Eye (tissue), 1 donor: ENCODE measurements at places on chromosomes 3 and 15.

DNA sequence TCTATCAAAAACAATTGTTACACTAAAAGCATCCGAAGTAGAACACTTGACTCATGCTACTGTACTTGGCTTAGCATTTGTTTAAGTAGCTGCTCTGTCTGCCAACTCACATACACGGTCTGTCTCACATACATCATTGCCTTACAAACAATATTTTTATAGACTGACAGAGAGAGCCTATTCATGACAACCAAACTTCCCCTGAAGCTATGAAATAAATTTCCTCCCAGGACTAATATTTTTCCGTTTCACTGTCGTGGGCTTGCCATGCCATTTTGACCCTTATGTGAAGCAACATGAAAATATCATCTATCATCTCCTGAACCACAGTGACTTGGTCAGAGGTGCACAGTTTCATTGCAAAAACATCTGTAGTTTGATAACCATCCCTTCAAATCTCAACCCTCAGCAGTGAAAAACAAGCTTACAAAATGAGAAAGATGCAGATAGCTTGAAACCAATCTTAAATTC, 66.5 kb upstream of the PYGO1 start:
- no peak for DNase-seq

GRCh38 chr3:12706504-12707253, 42.8 kb upstream of the RAF1 start:
- DNase-seq: peak; percentile 60

DNA sequence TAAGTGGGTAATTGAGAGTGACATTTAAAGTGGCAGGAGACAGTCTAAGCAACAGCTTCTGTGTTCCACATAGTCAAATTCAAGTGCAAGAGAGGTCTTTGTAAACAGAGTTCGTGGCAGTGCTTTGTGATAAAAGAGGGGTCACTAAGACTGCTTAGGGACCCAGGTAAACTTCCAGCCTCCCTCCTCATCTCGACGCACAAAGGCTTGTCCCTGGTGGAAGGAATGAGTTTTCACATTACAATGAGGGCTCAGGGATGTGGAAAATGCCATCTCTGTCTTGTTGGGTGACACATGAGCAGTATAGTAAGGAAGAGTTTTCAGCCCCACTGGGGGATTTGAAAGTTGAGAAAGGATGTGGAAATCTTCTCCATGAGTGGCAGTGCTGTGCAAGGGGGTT, 7.3 kb downstream of the GMNC start:
- no peak for DNase-seq

GRCh38 chr3:194383276-194383940, 13.9 kb upstream of the LRRC15 start:
- DNase-seq: no peak

- DNase-seq: no peak
Measured at GRCh38 chr3:48634661-48635221, 520 bp downstream of the SLC26A6 start.

DNA sequence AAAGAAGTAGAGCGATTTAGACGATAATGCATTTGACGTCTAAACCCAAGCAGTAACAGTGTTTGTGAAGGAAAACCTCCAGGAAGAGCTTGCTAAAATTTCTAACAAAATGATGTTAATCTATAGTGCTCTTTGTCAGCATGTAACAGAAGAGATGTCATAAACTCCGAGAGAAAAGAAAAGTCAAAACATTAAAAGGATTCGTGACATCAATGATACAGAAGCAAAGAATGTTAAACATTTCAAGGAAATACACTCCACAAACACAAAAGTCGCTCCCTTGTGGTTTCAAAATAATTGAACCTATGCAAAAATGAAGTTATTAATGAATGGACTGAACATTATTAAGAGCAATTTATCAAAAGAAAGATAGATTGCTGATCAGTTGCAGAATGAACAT, 27.9 kb downstream of the AADAC start:
- DNase-seq: no peak

GRCh38 chr3:11720917-11721411, 77.2 kb upstream of the VGLL4 start:
- no peak for DNase-seq

GRCh38 chr3:112132975-112133448, at the start of gene GCSAM:
Gene GCSAM (minus strand): TSS chr3:112133248. CDS start chr3:112133120, 128 bp downstream.
- no peak for DNase-seq
